ENCODE measurements at places on chromosomes 5 and 9.
A peak's percentile ranks its signal among the peaks of the same experiment; 100 is the strongest.

- no peak for DNase-seq
These were observed 77.6 kb downstream of the MAPKAP1 start for GRCh38 chr9:125629446-125629845.

DNA sequence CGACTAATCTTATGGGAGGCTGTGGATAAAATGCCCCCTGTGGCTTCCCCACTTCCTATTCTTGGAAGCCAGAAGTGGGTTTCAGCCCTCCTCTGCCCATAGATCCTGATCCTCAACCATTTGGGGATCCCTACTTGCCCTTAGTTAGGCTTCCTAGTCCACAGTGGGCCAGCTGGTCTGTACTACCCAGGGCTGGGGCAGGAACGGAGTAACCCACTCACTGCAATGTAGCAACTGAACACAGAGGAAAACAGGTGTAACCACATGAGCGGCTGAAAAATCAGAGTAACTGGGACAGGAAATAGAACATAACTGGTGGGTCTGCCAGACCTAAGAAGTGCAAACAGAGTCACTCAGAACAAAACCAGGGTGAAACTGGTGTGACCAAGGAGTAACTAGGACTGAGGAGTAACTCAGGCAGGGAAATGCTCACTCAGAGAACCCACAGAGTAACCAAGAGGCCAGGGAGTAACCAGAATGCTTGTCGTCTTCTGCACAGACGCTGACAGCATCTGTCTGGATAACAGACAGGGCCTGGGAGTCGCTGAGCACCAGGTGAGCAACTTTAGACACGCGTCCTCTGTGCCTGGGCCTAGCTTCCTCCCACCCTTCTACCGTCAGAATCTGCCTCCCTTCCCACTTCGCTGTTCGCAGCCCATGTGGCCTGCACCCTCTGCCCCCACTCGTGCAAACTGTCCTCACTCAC lies 1.0 kb downstream of the AQP3 start:
- no peak for DNase-seq

- DNase-seq, result no peak
These were observed 65.6 kb downstream of the TLE4 start for GRCh38 chr9:79637177-79637925.

DNA sequence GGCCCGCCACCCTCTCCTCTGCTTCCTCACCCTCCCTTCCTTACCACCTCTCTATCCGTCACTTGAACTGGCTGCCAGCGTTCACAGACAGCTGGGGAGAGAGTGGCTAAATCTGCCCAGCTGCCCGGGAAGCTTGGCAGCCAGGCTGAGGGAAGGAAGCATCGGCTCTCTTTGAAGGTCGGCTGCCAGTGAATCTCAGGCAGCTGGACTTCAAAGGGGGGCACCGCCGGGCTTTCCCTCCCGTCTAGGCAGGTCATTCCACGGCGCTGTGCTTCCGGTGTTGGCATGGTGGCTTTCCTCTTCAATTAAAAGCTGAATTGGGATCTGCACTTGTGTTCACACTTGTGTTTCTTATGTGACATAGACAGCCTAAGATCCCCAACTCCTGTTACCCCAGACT lies 174.0 kb downstream of the GDNF start:
- peak; percentile 83 for DNase-seq

DNA sequence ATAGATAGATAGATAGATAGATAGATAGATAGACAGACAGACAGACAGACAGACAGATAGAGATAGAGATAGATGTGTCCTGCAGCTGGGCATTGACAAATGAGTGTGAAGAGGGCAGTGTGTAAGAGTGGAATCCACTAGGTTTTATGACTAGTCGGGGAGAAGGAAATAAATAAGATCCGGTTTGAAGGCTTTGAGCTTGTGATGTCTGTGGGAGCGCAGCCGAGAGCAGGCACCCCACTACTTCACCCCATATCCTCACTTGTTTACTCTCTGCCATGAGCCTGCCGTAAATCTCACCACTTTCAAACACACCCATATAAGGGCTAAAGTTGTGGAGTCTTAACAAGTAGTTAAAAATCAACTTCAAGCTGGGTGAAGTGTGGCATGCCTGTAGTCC lies 1.4 kb upstream of the SUSD1 start:
- DNase-seq, result no peak

DNA sequence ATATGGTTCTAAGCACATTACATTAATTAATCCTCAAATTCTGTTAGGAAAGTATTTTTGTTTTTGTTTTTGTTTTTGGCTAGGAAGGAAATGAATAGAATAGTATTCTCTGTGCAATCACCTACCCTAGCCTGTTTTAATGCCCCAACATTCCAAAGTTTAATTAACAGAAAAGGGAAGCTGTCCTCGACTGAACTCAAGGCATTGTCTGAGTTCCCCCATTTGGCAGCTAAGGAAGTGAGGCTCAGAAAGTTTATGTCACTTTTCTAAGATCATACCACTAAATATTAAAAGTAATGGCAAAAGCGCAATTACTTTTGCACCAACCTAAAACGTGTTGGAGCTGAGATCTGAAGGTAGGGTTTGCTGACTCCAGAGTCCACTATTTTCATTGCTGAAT lies 59.8 kb downstream of the FGF1 start:
- DNase-seq, result peak; percentile 31

DNA sequence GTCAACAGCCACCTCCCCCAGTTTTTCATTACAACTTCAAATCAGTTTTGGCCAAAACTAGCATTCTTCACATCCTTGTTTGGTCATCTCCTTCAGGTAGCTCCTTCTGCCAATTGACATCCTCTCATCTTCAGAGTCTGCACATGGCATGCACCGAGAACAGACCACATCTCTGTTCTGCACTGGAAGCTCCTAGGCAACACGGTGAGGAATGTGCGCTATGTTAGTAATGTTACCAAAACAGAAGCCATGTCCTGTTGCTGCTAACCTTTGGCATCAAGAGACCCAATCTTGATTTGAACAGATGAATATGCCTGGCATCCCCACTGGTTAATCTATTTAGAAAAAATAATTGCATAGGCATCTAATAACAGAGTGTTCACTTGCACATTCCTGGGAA lies 5.1 kb upstream of the HK3 start:
- no peak for DNase-seq

DNA sequence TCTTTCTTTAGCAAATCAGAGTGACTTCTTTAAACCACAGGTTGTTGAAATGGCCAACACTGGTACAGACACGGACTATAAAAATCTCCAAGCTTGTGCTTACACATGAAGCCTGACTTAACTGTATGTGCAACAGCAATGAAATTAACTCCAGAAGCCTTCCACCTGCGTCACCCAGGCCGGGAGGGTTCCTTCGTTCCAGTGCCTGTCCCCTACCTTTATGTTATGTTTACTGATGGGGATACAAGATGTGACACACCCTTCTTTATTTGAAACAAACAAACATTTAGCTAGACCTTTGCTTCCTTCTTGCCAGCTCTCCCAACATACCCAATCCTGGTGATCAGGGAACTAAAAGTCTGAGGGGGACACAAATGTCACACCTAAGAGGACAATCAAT lies 66.0 kb downstream of the GOLPH3 start:
- DNase-seq, result no peak

DNA sequence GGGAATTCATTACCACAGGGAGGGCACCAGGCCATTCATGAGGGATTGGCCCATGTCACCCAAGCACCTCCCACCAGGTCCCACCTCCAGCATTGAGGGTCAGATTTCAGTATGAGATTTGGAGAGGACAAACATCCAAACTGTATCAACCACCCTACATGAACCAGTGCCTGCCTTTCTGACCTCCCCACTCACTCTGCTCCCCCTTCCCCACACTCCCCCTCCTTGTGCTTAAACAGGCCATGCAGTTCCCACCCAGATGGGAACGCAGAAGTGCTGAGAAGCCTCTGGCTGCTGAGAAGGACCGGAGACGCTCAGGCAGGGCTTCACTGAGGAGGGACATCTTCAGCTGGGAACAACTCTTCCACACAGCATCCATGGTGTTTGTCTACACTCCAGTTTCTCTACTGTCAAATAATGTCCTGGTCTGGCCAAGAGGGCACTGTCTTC lies 30.0 kb upstream of the ADAMTS2 start:
- no peak for DNase-seq

GRCh38 chr5:31825518-31826068 lies 186.7 kb downstream of the PDZD2 start:
- DNase-seq, result peak; percentile 60

All from kidney (tissue), 22 donors.